Cardiac ventricle fibroblast (primary cell): ENCODE measurements at places on chromosomes 3 and 15. TPM values are rescaled to one million over a fixed set of nuclear protein-coding genes. Genes with fewer than 3 reads are reported as not detected.

MME gene
- total RNA-seq, result 82.5 and 84.4 TPM in 2 replicates

SPTBN5 gene
- under 0.01 and 0.10 TPM in 2 replicates for total RNA-seq

C15orf61 gene
- 2.5 and 5.9 TPM in 2 replicates for total RNA-seq

TRIM71 gene
- total RNA-seq, result not detected in 2 replicates

TXNRD3 gene
- total RNA-seq, result 9.4 and 16.7 TPM in 2 replicates

USP19 gene
- 36.4 and 37.6 TPM in 2 replicates for total RNA-seq

P2RY14 gene
- not detected in 2 replicates for total RNA-seq
